Activated CD4-positive, alpha-beta T cell treated with anti-CD3 and anti-CD28 coated beads, Interleukin-2, amount 10 ng/mL, durations not matched to agents 7 days and 5 days (primary cell): ENCODE measurements at places on chromosomes 12 and 14. TPM values are rescaled to one million over a fixed set of nuclear protein-coding genes. Genes with fewer than 3 reads are reported as not detected.

GPR132 gene
- total RNA-seq, result 44.2 TPM

G2E3 gene
- 39.2 TPM for total RNA-seq

PRB2 gene
- not detected for total RNA-seq

GZMB gene
- total RNA-seq, result 105 TPM

FAM222A gene
- total RNA-seq, result 0.52 TPM

INSM2 gene
- not detected for total RNA-seq

FOXN4 gene
- total RNA-seq, result not detected

LGMN gene
- total RNA-seq, result 4.7 TPM

KLRC1 gene
- not detected for total RNA-seq

NTN4 gene
- total RNA-seq, result 0.40 TPM

MMP17 gene
- 0.10 TPM for total RNA-seq

INF2 gene
- 163 TPM for total RNA-seq

GSKIP gene
- 17.3 TPM for total RNA-seq

HCAR1 gene
- 0.17 TPM for total RNA-seq

NKX2-1 gene
- total RNA-seq, result not detected

UNG gene
- total RNA-seq, result 40.2 TPM

TCL1A gene
- total RNA-seq, result not detected

SYNDIG1L gene
- not detected for total RNA-seq

PAWR gene
- total RNA-seq, result 7.6 TPM

FLVCR2 gene
- 6.2 TPM for total RNA-seq

HOXC13 gene
- not detected for total RNA-seq

TMEM229B gene
- 24.3 TPM for total RNA-seq

LRFN5 gene
- not detected for total RNA-seq

RGS6 gene
- 1.4 TPM for total RNA-seq

TAS2R50 gene
- 0.60 TPM for total RNA-seq

FAM186B gene
- total RNA-seq, result 0.15 TPM

GZMH gene
- total RNA-seq, result 1.9 TPM

FOXM1 gene
- total RNA-seq, result 119 TPM

ASIC1 gene
- 8.7 TPM for total RNA-seq

DHRS4L2 gene
- total RNA-seq, result 24.8 TPM

SERPINA9 gene
- total RNA-seq, result not detected

VPS29 gene
- total RNA-seq, result 145 TPM
